Hematopoietic multipotent progenitor cell treated with erythropoietin and hydrocortisone succinate and interleukin-3 and kit ligand, for 17 days (in vitro differentiated cells): ENCODE measurements at places on chromosomes 7 and 10.

GRCh38 chr10:97866524-97867219, 17.0 kb downstream of the GOLGA7B start:
- DNase-seq, result no peak

- no peak for DNase-seq
Observed at GRCh38 chr7:47896809-47897423, 51.4 kb downstream of the PKD1L1 start.

GRCh38 chr10:8951440-8952089, 897.1 kb downstream of the GATA3 start:
- no peak for DNase-seq

- DNase-seq, result no peak
Observed at GRCh38 chr10:4013651-4014121, 228.7 kb upstream of the KLF6 start.

DNA sequence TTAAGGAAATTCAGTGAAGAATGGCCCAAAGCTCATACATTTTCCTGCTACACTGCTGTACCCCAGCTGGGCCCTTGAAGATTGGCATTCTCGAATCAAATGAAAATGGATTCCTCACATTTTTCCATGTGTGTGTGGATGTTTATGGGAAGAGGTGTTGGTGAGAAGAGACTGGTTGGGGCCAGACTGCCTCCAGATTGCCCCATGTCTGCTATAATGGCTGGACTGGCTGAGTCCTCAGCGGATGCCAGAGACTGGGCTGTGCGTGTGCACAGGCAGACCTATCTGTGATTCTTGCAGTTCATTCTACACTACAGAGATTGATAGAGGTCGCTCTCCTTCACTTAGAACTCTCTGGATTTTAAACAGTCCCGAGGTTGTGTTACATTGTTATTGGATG, 183.6 kb upstream of the GDF10 start:
- DNase-seq, result no peak

GRCh38 chr7:101952355-101953247, 135.2 kb downstream of the CUX1 start:
- no peak for DNase-seq
